ENCODE measurements at places on chromosomes 3 and 15.

GRCh38 chr3:155423526-155424322 lies 130.2 kb upstream of the STRIT1 start:
- no peak for DNase-seq

GRCh38 chr3:69739204-69740102 lies at the start of gene MITF:
TSS of gene MITF (plus strand) at chr3:69739464. CDS start at chr3:69739598, 134 bp downstream.
- DNase-seq = no peak

DNA sequence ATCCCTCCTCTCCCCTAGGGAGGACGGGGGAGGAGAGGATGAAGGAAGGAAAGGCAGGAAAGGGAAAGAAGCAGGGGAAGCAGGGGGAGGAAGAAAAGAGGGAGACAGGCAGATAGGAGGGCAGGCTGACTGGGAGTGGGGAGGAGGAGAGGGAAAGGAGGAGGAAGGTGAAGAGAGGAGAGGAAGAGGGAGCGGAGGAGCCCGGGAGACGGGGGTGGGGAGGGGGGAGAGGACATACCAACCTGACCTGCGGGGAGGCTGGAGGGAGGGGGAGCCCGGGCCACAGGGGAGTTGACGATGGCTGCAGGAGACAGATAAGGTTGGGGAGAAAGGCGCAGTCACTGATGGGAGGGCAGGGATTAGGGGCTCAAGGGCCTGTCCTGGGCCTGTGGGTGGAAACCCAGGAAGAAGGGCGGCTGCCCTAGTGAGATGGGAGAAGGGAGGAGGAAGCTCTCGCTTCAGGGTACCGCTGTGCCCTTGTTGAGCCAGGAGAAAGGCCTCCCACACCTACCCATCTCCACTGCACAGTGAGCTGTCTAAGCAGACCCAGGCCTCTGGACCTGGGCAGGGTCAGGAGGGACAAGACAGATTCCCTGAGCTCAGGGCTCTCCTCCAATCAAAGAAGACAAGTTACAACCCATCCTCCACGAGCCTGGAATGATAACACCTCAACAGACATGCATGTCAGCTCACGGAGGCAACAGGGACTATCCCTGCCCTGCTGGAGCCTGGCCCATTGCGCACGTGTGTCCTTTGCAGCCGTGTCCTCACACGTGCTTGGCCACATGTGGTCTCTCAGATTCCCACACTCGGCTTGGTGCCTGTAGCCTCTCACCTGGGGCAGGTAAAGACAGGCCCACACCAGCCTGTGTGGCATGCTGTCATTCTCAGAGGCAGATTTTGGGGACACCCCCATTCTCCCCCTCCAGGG lies 27.9 kb downstream of the C3orf18 start:
- no peak for DNase-seq

- DNase-seq = no peak
Measured at GRCh38 chr3:10988991-10989484, 3.5 kb upstream of the SLC6A1 start.

DNA sequence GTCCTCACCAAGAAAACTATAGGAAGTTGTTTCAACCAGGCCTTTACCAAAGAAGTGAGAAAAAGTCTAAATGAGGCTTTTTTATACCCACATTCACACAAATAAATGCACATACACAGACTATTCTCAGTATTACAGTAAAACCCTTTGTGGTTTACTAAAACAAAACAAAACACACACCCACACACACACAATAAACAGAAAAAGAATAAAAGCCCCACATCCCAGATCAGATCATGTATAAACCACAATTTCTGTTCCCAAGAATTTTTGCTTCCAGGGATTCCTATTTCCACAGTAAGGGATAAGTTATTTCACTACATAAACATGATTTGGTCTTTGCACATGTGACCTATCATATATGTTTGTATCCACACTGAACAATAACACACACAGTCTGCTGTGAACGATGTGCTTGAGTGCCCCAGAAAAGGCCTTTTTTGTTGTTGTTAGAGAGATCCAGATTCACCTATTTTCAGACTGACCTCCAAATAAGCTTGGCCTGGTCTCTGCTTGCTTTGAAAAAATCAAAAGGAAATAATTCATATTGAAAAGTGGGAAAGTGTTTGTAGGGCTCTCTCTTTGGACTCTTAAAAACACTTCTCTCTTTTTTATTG lies 283.4 kb upstream of the ATP11B start:
- DNase-seq = no peak

- no peak for DNase-seq
Measured at GRCh38 chr3:154588831-154589230, 158.8 kb upstream of the GPR149 start.

GRCh38 chr3:112774293-112774926 lies 72.3 kb downstream of the CD200R1L start:
- no peak for DNase-seq

DNA sequence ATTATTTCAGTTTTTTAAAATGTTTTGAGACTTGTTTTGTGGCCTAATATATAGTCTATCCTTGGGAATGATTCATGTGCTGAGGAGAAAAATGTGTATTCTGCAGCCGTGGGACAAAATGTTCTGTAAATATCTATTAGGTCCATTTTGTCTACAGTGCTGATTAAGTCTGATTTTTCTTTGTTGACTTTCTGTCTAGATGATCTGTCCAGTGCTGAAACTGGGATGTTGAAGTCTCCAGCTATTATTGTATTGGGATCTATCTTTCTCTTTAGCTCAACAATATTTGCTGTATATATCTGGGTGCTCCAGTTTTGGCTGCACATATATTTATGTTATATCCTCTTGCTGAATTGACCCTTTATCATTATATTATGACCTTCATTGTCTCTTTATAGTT lies 85.2 kb downstream of the UBE2E2 start:
- DNase-seq = no peak

DNA sequence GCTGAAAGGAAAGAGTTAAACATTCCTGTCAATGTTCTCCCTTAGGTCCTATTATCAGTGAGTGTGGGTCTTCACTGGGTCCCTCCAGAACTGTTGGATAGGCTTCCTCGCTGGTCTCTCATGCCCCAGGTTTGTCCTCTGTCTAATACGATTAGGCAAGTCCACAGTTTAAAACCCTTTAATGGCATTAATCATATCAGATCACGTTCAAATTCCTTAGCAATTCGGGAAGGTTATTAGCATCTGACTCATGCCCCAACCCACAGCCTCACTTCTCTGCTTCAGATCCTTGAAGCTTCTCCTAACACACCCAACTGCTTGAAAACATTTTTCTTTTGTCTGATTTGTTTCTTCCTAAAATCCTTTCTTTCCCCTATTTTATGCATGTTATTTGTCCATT lies 224.3 kb upstream of the ATP10A start:
- DNase-seq = no peak

DNA sequence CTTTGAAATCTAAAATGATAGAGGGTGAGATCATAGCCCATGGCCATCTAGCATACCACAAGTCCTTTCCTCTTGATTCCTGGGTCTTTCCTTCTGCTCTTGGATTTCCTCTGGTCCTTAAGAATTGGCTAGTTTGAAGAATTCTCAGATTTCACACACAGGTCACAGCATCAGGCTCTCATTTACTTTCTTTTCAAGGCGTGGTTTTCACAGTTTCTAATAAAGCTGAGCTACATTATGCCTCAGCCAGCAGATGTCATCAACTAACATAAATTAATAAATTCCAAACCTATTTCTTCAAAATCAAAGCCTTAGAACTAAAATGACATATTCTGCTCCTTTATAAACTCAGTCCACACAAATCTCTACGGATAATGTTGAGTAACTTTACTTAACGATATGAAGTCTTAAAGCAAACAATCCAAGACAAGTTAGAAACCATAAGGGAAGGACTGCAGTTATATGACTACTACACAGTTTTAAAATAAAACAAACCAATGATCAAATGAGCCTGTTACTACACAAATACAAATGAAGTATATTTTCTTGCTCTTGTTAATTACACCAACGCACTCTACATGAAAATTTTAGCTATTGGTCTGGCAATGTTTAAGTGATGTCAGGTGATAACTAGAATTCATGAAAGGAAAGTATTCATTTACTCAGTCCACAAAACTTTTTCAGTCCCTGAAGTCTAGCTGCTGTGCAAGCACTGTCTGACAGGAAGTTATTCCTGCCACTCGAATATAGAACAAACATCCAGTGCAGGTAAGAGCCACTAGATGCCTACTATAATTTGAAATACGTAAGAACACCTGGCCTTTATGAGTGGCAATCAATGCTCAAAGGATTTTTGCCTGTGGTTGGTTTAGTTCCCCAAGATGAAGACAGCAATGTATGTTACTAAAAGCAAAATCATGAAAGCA lies 9.2 kb downstream of the CCDC14 start:
- DNase-seq = peak; percentile 7

GRCh38 chr15:74209560-74209958 lies 7.0 kb upstream of the STRA6 start:
- no peak for DNase-seq

DNA sequence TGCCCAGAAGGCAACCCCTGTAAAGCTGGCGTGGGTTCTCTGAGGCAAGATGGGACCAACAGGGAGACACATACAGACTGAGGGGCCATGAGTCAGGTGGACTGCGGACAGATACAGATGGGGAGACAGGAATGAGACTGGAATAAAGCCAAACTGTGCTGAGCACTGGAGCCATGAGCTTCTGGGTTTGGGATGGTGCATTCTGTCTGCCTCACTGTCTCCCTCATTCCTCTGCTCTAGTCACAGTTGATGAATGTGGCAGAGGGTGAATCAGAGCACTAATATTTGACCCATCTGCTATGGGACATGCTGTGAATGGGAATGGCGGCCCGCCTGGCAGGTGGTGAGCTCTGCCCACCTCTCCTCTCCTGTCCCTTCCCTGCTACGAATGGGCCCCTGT lies 262.9 kb downstream of the EPHB1 start:
- DNase-seq = no peak

GRCh38 chr3:150407808-150408220 lies 284 bp upstream of the TSC22D2 start:
- DNase-seq = no peak

DNA sequence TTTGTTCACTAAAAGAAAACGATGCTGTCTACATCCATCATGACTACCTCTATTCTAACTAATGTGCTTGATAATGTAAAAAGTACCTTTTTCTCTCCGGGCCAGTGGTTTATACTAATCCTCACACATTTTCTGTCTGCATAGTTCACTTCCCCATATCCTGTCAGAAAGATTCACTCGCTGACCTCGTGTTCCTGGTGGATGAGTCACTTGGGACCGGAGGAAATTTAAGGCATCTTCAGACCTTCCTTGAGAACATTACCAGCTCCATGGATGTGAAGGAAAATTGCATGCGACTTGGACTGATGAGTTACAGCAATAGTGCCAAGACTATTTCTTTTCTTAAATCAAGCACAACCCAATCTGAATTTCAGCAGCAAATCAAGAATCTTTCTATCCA lies 33.8 kb downstream of the COL6A5 start:
- DNase-seq = no peak

DNA sequence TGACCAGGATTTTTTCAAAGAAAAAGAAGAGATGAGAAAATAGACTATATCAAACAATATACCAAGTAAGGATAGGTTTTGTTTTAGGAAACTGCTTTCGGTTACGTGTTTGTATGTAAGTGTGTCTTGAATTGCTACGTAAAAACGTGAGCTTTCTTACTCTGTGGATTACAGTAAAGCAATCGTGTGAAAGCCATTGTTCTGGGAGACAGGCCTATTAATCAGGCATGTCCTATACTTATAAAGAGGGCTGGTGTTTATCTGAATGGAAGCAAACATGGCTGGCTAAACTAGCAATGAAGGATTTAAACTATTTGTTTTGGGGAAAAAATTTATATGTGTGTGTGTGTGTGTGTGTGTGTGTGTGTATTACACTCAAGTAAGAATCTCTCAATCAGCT lies 2.6 kb downstream of the EHHADH start:
- DNase-seq = no peak

DNA sequence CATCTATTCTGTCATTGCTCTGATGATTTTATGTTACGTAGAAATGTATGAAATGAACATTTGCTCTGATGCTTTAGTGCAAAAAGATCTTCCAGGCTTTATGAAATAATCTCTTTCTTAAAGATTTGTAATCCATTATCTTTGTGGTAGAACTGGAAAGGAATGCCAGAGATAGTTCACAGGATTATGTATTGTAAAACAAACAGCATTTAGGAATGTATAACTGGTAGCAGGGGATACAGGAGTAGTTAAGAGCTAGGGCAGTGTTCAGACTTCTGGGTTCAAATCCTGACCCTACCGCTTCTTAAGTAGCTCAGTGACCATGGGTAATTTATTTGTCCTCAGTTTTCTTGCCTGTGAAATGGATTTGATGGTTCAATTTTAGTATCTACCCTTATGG lies 429.8 kb upstream of the TPM1 start:
- DNase-seq = no peak

DNA sequence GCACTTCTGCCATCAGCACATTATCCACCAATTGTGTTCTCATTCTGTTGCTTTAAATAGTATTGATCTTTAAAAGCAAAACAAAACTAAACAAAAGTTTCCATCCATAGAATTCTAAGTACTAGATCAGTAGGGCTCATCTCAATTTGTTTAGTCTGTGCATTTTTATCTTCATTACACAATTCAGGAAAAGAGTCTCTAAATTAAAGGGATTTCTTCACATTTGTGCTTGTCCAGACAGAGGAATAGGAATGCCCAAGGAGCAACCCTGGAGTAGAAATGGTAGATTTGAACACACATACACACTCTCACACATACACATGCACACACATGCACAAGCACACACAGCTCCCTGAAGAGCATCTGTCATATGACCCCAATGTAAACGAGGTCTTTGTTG lies 21.4 kb downstream of the LMCD1 start:
- DNase-seq = no peak

DNA sequence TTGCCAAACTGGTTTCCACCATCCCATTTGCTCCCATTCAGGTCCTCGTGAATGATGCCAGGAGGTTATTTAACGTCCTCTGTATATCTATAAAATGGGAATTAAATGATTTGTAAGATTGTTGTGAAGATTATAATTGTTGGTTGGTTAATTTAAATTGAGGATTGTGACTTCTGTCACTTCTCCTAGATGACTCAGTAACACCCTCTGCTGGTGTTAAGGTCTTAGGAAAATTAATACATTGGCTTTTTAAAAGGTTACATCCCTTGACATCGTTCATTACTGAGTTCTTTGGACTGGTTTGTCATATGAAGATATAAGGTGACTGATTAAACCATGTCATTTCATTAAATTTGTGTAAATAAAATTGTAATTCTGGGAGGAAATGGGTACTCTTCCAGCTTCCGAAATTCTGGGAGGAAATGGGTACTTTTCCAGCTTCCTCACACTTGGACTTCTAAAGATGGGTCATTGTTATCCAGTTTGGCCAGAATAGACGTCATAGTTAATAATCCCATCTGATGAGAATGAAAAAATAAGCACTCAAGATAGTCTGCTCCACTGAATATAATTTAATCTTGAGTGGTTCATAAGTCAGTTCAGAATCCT lies 33.3 kb upstream of the PAQR5 start:
- peak; percentile 1 for DNase-seq

GRCh38 chr3:103499132-103499900 lies 1064.5 kb downstream of the ZPLD1 start:
- DNase-seq = no peak

DNA sequence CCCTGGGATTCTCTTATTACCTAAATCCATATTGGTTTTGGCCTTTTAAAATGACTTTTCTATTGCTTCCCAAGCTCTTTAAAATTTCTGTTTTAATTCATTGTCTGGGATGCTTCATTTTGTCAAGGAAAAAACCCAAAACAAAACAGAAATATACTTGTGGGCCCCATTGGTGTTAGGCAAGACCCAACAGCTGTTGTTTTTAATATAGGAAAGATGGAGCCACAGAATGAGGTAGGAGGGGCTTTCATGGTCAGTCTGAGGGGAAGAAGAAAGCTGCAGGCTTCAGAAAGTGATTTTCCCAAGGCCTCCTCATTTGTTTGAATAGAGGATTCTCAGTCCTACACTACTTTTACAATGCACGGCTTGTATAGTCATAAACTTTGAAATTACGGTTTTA lies 180.5 kb downstream of the MCTP2 start:
- DNase-seq = no peak

- no peak for DNase-seq
Measured at GRCh38 chr3:183349421-183350157, 78.8 kb downstream of the MCF2L2 start.

All from NCI-H1092 (cell line).